ENCODE measurements at places on chromosomes 1 and 21.

DNA sequence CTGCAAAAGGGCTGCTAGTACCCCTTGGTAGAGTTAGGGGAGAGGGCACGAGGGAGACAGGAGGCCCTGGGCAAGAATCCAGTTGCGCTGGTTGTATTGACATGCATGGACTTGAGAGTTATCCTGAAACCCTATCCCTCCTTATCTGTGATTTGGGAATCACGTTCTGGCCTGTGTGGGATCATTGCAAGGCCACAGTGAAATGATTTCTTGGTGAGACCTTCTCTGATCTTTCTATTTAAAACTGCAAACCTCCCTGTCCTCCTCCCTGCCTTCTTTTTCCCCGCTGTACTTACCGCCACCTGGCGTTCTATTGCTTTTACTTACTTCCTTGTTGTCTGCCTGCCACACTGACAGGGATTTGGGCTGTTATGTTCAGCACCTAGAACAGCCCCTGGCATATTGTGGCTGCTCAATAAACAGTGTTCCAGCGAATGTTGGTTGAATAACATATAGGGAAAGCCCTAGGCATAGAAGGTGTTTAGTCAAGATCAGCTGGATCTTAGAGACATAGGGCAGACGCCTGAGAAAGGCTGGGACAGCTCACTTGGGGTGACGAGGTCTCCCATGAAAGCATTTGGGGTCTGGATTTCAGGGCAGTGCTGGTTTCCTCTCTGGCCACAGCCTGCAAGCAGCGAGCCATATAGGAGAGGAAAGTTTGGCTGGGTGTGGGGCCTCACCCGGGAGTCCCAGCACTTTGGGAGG lies 25.6 kb downstream of the ALPL start:
- DNase-seq = peak; percentile 58

- DNase-seq = no peak
Measured at GRCh38 chr21:23725576-23725975, 1881.7 kb downstream of the MRPL39 start.

GRCh38 chr1:82062206-82062605 lies 261.5 kb downstream of the ADGRL2 start:
- no peak for DNase-seq

- DNase-seq = no peak
Measured at GRCh38 chr1:210189426-210189825, 43.2 kb upstream of the SERTAD4 start.

DNA sequence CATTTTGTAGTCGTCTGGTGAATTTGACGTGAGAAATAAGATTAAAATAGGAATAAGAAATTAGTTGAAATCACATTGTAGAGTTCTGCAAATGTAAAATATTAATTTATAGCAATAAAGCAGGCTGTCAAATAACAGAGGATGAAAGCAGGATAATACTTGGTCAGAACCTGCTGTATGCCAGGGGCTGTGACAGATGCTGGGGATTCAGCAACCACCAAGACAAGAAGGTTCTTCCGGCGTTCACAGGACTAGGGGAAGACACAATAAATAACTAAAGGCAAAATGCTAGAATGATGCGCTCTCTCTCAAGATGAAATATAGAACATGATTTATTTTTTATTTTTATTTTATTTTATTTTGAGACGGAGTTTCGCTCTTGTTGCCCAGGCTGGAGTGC lies 6.8 kb upstream of the PARK7 start:
- DNase-seq = no peak

- DNase-seq = no peak
Measured at GRCh38 chr21:25390701-25391100, 216.6 kb downstream of the MRPL39 start.

DNA sequence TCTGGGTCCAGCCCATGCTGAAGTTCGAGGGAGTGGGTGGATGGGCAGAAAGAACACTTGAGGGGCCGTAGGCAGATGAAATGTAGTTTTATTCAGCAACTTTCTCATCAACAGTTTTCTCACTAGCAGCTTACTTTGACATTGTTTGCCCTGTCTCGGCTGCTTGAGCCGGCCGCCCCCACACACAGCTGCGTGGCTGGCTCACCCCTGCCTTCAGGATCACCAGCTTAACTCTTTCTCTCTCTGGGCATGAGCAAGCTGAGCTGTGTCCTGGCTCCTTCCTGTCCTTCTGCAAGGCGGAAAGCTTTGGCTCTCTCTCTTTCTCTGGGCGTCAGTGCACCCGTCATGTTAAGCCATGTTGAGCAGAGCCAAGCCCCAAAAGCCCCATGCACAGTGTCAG lies 104.4 kb upstream of the GNG12 start:
- no peak for DNase-seq

GRCh38 chr1:28591708-28592320 lies at the start of gene RAB42:
Gene RAB42 (plus strand): TSS chr1:28592265. CDS start chr1:28592512, 247 bp downstream.
- DNase-seq = no peak

GRCh38 chr1:43367904-43368645 lies at the start of gene ELOVL1:
Gene ELOVL1 (minus strand): TSS chr1:43368011. CDS start chr1:43365609, 2,402 bp downstream.
- DNase-seq = peak; percentile 53

GRCh38 chr1:212037900-212038299 lies 2.4 kb downstream of the DTL start:
- no peak for DNase-seq

GRCh38 chr1:156689953-156690674 lies 12.9 kb upstream of the NES start:
- DNase-seq = no peak

DNA sequence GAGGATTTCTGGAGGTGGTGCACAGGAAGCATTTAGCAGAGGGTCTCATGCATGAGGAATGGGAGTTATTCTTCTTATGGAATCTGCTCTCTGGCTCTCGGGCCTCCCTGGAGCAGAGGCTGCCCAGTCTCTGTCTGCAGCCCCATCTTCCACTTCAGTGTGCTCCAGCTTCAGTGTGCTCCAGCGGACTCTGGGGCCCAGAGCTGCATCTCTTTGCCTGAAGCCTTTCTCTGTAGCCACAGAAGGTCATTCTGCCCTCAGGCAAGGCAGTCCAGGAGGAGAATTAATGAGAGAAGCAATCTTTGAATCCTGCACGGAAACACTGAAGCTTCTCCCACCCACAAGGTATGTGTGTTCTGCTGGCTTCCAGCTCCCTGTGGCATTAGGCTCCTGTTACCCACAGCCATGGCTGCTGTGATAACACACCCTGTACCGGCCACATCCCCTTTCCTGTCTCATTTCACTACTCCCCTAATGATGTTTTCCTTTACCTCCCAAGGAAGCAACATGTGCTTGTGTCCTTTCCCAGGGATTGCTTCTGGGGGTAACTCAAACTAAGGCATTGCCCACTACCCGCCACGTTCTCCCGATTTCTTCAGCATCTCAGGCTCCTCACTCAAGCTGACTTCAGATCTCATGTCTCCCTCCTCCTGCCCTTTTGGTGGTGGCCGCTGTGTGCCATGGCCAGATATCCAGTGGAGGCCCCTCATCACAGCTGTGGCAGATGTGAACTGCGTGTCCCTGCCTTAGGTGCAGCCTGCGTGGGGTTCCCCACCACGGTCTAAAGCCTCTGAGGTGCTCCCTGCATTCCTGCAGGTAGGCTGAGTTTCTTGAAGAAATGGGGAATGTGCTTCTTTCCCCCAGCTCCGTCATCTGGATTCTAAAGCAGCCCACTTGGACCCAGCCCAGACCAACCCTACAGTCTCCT lies 181.2 kb upstream of the GALNT2 start:
- no peak for DNase-seq

GRCh38 chr1:97271916-97272788 lies 550.6 kb downstream of the PTBP2 start:
- DNase-seq = no peak

- no peak for DNase-seq
Measured at GRCh38 chr1:247409869-247410544, 6.0 kb upstream of the NLRP3 start.

- no peak for DNase-seq
Measured at GRCh38 chr1:8395433-8395866, 77.5 kb downstream of the SLC45A1 start.

GRCh38 chr1:17274186-17275170 lies 25.6 kb downstream of the PADI3 start:
- peak; percentile 87 for DNase-seq

DNA sequence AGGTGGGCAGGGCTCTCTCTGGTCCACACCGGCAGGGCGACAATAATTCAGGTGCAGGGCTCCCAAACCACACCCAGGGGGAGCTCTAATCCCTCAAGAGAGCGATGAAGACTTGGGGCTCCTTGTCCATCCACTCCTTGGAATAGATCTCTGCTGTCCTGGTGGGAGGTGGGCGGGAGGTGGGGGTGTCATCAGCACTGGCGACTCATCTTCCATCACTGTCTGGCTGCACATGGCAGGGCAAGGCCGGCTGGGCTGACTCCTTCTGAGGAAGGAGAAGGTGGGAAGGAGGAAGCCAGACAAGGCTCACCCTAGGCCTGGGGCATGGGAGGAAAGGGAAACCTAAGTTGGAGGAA lies 29.3 kb downstream of the TNNT2 start:
- DNase-seq = peak; percentile 84

DNA sequence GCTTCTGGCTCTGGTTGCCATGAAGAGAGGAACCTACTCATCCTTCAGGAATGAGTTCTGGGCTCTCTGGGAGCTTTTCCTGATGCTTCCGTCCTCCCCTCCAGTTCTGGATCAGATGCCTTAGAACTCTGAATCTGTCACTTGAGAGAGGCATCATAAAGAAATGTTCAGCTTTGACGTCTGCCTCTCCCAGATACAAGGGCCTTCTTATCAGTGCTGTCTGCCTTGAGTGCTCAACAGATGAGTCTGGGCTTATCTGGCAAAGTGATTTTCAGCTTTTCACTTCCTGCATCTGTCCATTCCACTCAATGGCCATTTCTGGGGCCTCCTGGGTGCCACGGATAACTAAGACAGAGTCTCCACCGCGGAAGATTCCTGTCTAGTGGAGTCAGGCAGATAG lies 12.3 kb upstream of the OTUD3 start:
- no peak for DNase-seq

DNA sequence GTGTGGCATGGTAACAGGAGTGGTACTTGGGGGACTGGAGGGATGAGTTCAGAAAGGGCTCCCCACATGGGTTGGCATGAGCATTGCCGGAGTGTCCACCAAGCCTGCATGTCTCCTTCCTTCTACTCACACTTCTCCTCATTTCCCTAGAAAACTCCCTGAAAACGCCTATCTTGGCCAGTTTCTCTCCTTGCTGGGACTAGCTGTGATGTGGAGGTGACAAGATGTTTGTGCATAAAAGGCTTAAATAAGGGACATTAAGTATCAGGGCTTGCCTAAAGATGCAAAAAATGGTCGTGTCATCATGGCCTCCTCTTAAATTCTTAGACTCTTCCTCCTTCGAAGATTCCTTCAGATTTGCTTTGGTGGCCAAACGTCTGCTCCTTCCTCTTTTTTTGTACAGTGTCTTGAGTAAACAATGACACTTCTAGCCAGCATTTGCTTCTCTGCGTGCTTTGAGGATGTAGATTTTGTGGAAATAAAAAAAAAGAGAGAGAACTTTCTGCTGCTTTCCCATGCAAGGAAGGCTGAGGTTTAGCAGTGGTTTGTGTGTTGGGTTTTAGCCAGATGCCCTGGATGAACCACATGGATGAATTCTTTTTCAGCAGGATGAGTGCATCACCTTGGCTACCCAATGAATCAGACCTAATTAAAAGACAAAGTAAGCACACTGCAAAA lies 239.1 kb upstream of the IRF2BP2 start:
- DNase-seq = no peak

GRCh38 chr1:199657449-199657848 lies 370.1 kb upstream of the NR5A2 start:
- no peak for DNase-seq

GRCh38 chr1:224251741-224252146 lies 68.7 kb downstream of the DEGS1 start:
- peak; percentile 32 for DNase-seq

DNA sequence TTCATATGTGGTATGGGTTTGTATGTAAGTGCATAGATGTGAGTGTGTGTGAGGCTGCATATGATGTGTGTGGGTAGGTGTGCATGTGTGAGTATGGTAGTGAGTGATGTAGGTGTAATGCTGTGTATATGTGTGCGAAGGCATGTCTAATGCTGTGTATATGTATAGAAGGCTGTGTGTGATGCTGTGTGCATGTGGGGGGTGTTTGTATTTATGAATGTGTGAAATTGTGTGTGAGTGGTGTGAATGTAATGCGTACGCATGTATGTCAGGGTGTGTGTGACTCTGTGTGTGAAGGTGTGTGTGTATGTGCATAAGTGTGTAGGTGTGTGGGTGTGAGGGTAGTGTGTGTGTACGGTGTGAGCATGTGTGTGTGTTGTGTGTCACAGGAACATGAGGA lies 300.0 kb downstream of the OMA1 start:
- no peak for DNase-seq

- DNase-seq = no peak
Measured at GRCh38 chr1:202085682-202086373, 36.9 kb upstream of the GPR37L1 start.

- DNase-seq = no peak
Measured at GRCh38 chr1:102593276-102593675, 515.0 kb downstream of the COL11A1 start.

DNA sequence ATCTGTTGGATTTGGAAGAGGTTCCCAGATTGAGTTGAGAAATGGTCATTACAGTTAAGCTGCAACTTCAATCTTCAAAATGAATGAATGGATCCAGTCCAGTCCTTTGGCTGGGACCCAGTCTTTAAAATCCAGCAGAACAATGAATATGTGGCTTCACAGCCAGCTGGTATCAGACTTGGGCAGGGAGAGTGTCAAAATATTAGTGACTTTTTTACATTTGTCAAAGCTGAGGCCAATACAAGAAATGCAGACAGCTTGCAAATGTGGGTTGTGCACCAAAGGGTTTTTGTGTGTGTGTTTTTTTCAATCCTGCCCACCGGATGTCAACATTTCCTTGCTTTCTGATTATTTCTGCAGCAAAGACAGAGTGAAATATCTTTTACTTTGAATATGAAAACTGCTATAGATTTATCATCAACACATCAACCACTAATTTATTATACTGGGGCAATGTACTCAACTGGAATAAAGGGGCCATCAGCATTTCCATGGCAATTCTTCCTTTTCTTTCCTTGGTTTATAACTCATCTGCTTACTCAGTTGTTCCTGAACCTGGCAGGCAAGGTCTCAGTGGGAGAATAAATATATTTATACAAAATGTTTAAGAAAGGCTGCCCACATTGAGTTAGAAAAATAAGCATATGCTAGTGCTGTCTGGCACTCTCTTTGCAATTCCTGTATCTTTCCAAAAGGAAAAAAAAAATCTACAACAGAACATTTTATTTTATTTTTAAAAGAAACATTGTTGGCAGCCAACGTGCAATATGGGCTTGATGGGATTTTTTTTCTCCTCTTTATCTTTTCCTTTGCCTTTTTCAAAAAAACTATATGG lies 491.6 kb upstream of the C1orf87 start:
- DNase-seq = no peak

Measured in COLO829 (cell line).